H9 (cell line): ENCODE measurements at places on chromosomes 1 and 21. TPM values are rescaled to one million over a fixed set of nuclear protein-coding genes. Genes with fewer than 3 reads are reported as not detected.

DNA sequence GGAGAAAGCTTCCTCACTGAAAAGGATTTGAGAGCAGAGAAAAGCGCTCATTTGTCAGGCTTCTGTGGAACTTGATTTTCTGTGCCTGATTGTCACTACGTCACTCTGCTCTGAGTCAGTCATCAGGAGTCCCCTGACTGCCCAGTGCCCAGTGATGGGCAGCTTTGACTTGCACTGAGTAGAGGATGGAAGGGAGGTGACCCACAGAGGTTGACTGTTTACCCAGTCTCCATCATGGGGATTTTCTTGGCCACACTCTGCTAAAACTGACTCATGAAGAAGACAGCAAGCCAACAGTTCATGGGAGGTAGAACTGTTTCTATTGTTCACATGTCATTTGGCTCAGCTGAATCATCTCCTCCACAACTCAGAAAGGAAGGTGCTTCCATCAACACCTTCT, 82.1 kb upstream of the DUSP10 start:
- DNase-seq = no peak

Gene FCRL1
- not detected in 2 replicates for total RNA-seq

- no peak for DNase-seq
These were observed 9.1 kb downstream of the YBEY start for GRCh38 chr21:46295177-46295770.

Gene PTGER3
- 0.26 TPM in 2 replicates for total RNA-seq

Gene SAMD11
- 13.5 and 15.7 TPM in 2 replicates for total RNA-seq
